ENCODE measurements at places on chromosomes 12 and 14.

DNA sequence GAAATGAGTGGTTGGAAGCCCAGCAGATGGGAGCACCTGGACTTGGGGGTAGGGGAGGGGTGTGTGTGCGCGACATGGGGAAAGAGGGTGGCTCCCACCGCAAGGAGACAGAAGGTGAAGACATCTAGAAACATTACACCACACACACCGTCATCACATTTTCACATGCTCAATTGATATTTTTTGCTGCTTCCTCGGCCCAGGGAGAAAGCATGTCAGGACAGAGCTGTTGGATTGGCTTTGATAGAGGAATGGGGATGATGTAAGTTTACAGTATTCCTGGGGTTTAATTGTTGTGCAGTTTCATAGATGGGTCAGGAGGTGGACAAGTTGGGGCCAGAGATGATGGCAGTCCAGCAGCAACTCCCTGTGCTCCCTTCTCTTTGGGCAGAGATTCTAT is 9.2 kb downstream of the GABARAPL1 start:
- no peak for DNase-seq

DNA sequence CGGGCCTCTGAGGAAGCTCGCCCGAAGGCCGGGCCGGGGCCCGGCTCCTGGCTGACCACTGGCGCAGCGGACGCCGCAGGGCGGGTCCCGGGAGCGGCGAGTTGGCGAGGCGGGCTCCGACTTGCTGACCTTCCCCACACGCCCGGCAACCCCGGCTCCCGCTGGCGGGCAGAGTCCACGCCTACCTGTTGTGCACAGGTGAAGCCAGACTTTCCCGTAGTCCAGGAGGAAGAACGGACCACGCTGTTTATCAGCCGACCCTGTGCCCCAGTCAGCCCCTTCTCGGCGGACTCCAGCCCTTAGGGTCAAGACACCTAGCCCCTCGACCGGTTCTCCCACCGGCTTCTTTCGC is 407 bp downstream of the HEATR5A start:
- DNase-seq: no peak

DNA sequence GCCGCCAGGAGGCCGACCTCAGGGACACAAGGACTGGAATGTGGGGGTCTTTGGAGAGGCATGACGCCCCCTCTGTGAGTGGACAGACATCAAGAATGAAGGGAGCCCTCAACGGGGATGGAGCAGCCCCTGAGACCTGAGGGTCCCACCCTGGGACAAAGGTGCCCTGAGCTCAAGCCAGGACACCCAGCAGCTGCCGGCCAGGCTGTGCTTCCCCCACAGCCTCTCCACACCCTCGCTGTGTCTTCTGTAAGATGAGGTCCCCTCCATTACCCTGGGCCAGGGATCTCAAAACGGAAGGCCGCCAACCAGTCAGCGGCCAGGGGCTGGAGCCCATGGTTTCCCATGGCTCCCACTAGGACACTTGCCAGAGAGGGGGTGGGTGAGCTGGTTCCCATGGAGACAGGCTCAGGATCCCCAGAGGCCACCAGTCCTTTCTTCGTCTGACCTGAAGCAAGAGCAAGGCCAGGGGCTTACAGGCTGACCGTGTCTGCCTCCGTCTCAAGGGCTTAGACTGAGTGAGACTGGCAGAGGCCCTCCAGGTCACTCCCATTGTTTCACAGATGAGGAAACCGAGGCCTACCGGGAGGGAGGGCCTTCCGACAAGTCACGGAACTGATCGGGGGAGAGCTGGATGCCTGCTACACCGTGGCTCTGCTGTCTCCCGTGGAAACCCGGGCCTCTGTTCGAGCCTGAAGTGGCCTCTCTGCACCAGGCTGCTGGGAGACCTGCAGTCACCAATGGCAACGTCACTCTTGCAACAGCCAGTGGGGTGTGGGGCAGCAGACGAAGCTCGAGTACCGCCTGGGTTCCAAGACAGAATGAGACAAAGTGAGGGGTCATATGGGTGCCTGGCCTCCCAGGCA is 91.7 kb upstream of the DIO3 start:
- no peak for DNase-seq

- DNase-seq: no peak
Observed at GRCh38 chr14:39025810-39026627, 77.0 kb downstream of the SEC23A start.

DNA sequence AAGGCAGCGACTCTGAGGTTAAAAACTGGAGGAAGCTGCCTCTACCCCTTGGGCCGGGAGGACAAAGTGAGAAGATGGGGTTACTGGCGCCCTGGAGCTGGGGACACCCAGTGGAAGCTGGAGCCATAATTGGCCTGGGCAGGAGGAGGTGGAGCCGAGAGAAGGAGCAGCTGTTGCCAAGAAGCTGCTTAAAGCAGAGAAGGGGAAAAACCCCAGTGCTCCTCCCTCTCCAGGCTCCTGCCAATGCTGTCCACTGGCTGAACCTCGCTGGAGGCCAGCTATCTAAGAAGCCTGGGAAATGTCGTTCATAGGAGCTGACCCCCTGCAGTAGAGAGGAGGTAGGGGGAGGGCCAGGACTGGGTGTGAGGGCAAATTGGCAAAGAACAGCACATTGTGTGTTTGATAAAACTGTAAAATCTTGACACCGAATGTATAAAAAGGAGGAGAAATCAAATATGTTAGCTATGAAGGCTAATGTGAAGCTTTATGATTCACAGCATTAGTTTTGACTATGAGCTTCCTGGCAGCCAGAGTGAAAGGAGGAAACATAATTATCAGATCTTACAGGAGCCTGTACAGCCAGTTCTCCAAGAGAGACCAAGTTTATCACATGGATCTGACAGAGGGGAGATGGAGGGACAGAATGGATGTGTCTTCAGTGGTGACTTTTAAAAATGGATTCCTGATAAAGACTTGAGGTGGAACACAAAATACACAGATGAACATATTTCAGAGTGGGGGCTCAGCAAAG is 9.5 kb downstream of the HHIPL1 start:
- no peak for DNase-seq

DNA sequence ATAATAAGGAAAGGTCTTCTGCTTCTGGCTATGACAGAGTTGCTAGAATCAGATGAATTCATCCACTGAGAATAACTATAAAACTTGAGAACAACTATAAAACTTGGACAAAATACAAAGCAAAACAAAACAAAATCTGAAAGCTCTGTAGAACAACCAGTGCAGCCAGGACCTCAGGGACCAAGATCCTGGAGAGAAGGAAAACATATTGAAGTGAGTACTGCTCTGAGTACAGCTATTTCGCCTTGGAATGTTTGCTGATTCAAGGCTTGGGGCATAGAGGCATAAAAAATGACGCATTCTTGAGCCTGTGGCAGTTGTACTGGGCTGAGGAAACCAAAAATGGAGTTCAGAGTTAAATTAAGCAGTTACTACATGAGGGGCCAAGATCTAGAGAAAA is 21.7 kb downstream of the FOXA1 start:
- DNase-seq: no peak

DNA sequence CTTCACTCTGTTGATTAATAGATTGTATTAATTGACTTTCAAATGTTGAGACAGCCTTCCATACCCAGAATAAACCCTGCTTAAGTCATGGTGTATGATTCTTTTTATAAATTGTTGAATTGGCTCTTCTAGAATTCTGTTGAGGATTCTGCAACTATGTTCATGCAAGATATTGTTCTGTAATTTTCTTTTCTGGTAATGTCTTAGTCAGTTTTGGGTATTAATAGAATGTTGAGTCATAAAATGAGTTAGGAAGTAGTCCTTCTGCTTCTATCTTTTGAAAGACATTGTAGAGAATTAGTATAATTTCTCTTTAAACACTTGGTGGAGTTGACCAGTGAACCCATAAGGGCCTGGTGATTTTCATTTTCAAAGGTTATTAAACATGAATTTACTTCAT is 958.9 kb downstream of the LRFN5 start:
- DNase-seq: no peak

DNA sequence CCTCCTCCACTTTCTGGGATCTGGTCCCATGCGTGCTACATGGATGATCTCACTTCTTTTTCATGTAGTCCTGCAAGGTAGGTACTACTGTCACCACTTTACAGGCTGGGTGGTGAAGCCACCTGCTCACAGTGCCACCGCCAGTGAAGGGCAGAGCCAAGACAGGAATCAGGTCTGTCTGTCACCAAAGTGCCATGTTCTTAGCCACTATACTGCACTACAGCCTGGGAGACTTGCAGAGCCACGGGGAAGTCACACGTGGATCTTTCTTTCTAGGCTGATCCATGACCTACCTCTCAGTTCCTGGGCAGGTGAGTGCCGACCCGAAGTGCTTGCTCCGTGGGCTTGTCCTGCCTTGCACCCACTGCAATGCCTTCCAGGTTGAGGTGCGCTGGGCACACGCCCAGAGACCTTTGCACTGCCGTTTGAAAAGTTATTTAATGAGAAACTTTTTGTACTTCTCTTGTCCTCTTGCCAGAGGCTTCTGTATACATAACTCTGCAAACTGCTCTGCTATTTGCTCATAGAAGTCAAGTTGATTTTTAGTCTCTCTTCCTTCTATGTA is 19.7 kb upstream of the CLMN start:
- no peak for DNase-seq

DNA sequence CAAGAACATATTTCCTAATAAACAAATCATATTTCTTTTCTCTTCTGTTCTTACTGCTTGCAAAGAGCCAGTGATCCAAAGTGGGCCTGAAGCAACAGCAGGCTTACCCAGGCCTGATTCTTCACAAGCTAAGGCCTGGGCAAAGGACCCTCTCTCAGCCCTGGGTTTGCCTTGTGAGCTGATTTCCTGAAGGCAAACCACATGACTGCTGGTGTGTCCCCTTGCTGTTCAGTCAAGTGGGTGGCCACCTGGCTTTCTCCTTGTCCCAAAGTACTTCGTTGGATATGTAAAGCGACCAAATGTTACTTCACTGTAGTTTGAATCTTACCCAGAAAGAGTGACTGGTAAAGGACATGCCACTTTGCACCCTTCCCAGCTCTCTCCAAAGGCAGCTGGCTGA is 392.9 kb downstream of the ZFP36L1 start:
- DNase-seq: no peak

GRCh38 chr12:131684015-131684725 is 26.7 kb upstream of the SFSWAP start:
- no peak for DNase-seq

- DNase-seq: no peak
Observed at GRCh38 chr12:126998747-126999285, 1268.2 kb upstream of the TMEM132C start.

- DNase-seq: no peak
Observed at GRCh38 chr12:20810487-20810886, at the start of gene SLCO1B3. Gene SLCO1B3, plus strand, starts transcription at chr12:20810705. Its CDS starts 5,034 bp downstream, at chr12:20815739.

DNA sequence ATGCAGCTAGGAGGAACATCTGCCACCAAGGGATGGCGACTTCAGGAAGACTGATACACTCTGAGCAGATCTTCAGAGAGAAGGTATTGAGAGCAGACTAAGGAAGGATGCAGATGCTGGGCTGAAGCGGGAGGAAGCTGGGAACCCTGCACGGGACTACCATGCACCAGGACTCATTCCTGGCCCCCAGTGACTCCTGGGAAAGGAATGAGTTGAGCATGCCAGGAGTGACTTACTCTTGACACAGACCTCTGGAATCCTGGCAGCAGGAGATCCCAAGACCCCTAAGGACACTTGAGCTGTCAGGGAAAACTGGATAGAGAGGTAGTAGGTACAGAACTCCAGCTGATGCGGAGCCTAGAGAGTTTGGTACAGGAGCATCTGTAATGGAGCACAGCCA is 336.1 kb downstream of the RPS29 start:
- DNase-seq: no peak

DNA sequence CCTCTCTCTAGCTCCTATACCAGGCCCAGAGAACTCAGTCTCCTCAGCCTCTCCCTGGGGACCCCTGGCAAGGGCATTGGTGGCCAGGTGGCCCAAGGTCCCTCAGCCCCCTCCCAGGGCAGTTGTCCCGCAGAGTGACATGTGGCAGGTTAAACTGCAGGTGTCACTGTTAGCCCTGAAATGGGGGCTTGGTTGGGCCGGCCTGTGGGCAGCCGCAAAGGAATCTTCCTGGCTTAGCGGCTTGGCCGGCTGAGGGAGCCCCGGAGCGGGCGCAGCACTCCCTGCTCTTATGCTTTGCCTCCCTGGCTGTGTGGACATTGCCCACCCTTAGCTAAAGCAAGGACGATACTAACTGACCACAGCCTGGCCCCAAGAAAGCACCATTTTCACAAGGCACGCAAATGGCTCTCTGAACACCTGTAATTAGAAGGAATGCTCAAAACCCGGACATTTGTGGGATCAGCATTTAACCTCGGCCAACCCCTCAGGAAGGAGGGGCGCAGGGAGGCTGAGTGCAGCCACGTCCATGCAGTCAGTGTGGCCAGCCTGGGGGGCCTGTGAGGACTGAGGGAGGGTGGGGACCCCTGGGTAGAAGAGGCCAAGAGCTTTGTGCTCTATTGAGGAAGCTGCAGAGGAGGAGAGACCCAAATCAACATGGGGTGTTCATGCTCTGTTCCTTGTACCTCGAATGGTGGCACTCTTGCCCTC is 82.2 kb downstream of the PAPOLA start:
- DNase-seq: no peak

GRCh38 chr14:65095633-65096205 is 6.6 kb downstream of the MAX start:
- DNase-seq: no peak

- no peak for DNase-seq
Observed at GRCh38 chr14:36129181-36129580, 47.3 kb downstream of the PTCSC3 start.

DNA sequence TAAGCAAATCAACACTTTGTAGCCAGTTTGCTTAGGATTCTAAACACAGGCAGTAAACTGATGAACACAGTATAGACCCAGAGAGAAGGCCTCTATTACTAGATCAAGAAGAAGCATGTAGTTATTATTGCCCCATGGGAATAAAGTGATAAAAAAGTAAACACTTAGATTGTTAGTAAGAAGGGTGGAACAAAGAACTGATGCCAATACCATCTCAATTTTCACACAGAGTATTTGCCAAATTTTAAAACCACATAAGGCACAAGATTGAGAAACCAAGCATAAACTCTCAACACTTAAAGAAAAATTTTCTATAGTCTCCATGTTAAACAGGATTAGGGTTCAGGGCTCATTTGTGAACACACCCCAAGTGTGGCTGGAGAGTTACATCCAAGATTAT is 77.0 kb upstream of the SYT1 start:
- DNase-seq: no peak

DNA sequence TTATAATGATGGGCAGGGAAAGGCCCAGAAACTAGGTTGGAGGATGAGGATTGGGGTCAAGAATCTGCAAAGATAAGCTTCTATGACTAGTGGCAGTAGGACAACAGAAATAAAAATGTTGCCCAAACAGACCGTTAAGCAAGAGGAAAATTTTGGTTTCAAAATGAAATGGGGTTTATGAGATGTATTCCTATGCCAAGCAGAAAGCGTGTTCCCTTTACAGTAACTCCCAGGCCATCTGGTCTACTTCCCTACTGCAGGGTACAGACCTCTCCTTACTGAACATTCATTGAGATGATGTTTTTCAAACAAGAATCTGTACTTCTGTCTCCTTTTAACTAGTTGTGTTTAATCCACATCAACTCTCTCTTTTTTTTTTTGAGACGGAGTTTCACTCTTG is 20.4 kb upstream of the TMEM229B start:
- DNase-seq: no peak

- DNase-seq: no peak
Observed at GRCh38 chr14:38143659-38144505, 63.8 kb upstream of the SSTR1 start.
